ENCODE measurements at places on chromosomes 3 and 15. TPM values are rescaled to one million over a fixed set of nuclear protein-coding genes. Genes with fewer than 3 reads are reported as not detected.

- DNase-seq: no peak
Observed at GRCh38 chr3:12428126-12428525, 56.2 kb upstream of the TSEN2 start.

DNA sequence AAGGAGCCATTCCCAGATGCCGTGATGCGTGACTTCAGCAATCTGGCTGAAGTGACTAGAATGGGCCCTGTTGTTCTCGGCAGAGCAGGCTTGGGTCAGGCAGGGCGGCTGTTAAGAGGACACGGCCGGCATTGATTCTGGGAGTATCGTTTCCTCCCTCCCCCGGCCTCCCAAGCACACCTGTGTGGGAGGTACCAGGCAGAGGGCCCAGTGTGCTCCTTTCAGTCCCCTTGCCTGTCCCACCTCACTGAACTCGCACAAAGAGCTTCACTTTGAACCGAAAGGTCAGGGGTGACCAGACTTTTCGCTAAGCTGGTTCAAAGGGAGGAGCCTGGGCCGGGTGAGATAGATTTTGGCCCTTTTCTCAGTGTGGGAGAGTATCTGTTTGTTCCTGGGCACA is 92.7 kb downstream of the CEMIP start:
- no peak for DNase-seq

DNA sequence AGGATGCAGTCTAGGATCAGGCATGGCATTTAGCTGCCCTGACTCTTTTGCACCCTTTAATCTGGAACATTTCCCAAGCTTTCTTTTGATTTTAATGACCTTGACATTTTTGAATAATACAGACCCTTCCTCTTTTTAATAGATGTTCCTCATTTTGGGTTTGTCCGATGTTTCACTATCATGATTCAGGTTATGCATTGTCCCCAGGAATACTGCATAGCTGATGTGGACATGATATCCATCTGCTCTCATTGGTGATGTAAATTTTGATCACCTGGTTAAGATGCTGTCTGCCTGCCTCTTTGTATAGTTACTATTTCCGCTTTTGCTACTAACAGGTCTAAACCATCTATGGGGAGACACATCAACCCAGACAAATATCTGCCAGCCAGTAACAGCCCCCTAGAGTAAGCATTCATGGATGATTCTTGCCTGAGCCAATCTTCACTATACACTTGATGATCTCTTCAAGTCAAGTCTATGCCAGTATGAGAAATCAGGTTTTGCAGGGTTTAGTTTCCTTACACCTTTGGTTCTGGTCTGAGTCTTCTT is 50.6 kb upstream of the ULK4 start:
- DNase-seq: no peak

GRCh38 chr3:122263058-122263457 is 62.0 kb upstream of the CSTA start:
- no peak for DNase-seq

Gene SMCO1
- total RNA-seq: not detected

All from pulmonary artery endothelial cell (primary cell).